ENCODE measurements at places on chromosomes 11 and 22.

DNA sequence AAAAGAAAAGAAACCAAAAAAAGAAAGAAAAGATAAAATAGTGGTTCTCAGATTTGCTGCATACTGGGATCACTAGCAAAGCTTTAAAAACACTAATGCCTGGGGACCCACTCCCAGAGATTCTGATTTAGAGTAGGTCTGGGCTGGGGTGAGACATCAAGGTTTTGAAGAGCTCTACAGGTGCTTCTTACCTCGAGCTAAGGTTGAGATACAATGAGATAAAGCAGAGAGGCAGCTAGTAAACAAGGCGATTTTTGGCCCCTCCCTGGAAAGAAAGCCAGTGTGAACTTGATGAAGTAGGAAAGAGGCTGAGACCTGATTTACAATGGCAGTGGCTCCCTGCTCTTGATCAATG, 327.6 kb upstream of the CCDC90B start:
- no peak for DNase-seq

DNA sequence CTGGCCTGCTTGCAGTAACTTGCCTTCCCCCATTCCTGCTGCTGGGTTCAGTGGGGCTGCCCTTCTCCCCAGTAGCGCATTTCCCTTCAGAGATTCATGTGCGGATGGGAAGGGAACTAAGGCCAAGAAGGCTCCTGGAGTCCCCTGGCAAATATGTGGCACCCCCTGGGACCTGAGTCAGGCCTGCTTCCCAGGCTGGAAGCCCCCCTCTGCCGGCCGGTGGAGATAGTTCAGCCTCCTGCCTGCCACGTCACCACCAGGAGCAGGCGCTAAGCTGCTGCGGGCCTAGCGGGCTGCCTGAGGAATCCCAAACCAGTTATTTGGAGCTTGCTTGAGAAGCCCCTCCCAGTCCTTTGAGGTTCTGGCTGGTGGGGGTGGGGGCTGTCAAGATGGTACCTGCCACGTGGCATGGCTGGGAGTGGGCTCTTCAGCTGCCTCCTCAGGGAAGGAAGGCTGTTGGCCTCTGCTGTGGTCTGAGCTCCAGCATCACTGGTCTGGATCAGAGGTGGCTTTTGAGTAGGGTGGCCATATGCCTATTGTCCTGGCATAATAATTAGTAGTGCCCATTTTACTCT, 2.0 kb downstream of the SERPINH1 start:
- peak; percentile 95 for DNase-seq

- no peak for DNase-seq
Observed at GRCh38 chr11:94754335-94754734, 13.8 kb upstream of the AMOTL1 start.

- no peak for DNase-seq
Observed at GRCh38 chr11:116771935-116772334, 852 bp downstream of the BUD13 start.

DNA sequence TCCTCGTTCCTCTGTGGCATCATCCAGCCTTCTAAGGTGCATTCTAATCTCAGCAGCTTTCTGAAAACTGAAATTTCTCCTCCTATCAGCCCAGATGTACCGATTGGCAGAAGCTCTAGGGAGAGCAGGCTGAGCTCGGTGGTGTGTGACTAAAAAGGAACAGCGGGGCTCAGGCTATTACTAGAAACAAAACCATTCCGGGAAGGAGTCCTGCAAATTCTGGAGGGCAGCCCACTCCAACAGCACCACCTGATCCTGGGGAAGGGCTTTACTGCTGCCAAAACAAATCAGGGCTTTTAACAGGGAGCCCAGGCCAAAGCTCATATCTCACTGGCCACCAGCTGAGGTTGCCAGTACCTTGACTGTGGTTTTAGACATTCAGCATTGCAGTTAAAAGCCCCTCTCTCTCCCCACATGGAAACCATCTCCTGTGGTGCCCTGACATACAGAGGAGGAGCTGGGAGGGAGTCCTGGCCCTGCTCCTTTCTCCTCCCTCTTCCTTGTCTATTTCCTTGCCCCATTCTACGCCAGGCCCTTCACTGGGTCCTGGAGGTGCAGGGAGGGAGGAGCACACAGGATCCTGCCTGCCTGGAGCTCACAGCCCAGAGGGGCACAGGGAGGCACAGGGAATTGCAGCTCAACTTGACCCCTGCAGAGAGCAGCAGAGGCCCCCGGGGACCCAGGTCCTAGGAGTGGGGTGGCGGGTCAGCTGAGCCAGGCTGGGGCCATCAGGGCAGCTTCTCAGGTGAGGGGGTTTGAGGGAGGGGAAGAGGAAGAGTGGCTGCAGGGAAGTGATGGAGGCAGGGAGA, 889 bp downstream of the PLAAT4 start:
- DNase-seq = peak; percentile 42

GRCh38 chr22:24553597-24554312, 1.2 kb downstream of the GUCD1 start:
- no peak for DNase-seq

GRCh38 chr11:106990331-106990730, 27.9 kb downstream of the GUCY1A2 start:
- DNase-seq = no peak

GRCh38 chr11:117529816-117530215, 202.2 kb downstream of the CEP164 start:
- DNase-seq = no peak
